ENCODE measurements at places on chromosomes 13 and 19.
A peak's percentile ranks its signal among the peaks of the same experiment; 100 is the strongest.

- DNase-seq = peak; percentile 92
Observed at GRCh38 chr19:43934985-43935708, at the start of gene ZNF45. Gene ZNF45, minus strand, starts transcription at chr19:43935282. Its CDS starts 13,097 bp downstream, at chr19:43922185.

GRCh38 chr19:34232566-34233481 lies 21.5 kb upstream of the GARRE1 start:
- DNase-seq = peak; percentile 52

DNA sequence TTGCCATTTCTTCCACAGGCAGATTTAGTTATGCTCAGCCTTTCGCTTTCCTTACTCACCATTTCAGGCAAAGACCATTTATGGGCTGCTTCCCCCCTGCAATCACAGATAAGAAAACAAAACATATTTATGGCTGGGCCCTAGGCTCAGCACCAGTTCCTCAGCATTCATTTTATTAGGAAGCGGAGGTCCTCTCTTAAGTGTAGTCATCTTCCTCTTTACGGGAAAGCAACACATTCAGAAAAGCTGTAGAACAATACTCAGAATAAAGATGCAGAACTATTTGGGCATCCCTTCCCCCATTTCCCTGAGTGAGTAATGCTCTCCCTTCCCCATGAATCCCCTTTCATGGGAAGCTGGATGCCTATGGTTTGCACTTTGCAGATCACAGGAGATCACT lies 27.9 kb downstream of the FLT1 start:
- DNase-seq = no peak

DNA sequence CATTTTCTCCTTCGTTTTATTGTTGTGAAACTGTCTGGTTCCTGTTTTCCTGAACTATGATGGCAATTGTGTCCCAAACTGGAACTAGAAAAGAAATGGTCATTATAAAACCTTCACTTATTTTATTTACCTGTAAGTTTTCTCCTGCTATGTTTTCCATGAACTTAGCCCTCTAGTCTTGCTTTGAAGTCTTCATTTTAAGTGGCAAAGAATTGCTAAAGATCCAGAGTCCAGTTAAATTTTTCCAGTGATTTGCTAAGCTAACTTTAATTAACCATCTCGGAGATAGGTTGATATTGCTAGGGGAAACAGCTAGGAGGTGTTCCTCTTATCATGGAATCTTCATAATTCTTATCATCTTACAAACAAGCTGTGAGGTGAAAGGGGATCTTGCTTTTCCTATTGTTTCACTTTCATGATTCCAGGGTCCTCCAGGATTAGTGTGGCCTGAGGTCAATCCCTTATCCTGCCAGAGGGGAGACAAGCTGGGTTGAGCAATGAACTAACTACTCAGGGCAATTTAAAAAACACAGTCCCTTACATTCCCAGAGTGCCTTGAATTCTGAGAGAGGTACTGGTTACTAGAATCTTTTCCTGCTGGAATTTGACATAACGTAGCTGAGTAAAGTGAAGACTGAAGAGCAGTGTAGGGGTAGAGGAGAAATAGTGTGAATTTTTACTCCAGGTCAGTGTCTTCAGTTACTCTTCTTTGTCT lies 112.5 kb downstream of the ESD start:
- DNase-seq = no peak

DNA sequence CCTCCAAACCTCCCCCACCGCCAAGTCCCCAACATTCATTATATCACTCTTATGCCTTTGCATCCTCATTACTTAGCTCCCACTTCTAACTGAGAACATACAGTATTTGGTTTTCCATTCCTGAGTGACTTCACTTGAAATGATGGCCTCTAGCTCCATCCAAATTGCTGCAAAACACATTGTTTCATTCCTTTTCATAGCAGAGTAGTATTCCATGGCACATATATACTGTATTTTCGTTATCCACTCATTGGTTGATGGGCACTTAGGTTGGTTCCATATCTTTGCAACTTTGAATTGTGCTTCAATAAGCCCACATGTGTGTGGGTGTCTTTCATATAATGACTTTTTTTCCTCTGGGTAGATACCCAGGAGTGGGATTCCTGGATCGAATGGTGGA lies 233.1 kb downstream of the ZNF536 start:
- no peak for DNase-seq

- no peak for DNase-seq
Observed at GRCh38 chr13:110683921-110684320, 22.0 kb downstream of the CARS2 start.

DNA sequence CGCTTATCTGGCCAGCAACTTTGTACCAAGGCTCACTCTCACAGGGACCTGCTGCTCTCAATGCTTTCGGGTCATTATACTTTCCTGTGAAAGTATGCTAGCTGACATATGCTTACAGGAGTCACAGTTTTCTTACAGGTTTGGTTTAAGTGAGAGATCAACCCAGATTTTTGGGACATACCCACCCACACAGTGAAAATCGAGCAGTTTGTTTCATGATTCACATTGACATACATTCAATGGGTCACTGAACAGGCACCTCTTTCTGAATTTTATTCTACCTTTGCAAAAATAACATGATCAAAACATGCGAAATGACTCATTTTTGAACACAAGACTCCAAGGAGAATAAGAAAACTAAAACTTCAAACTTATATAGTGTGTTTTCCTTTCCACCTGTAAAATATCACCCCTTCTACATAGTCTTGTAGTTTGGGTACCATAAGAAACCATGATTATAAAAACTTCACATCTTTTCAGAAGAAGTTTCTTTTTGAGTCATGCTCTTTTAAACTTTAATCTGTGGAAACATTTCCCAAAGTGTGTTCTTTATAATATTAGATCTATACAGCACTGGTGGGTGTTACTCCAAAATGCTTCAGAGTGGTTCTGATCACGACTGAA lies 44.3 kb upstream of the TEX29 start:
- no peak for DNase-seq

- DNase-seq = no peak
Observed at GRCh38 chr19:57583104-57583520, 833 bp upstream of the ZIK1 start.

- DNase-seq = no peak
Observed at GRCh38 chr13:39369161-39369890, 233.7 kb downstream of the LHFPL6 start.

- DNase-seq = no peak
Observed at GRCh38 chr19:4124638-4125037, 716 bp upstream of the MAP2K2 start.

DNA sequence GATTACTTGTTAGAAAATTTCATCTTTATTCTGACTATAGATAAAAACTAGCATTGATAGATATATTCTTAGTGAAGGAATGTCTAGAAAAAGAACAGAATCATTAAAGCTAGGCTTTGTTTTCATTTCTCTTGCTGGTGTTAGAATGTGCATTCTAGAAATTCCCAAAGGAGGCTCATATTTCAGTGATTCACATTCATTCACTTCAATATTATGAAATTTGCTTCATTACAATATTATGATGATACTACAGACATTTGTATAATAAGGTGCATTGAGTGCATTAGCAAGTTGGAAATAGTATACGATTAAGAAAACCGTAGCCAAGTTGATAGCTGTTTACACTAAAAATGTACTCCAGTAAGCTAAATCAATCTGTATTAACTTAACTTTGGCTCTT lies 70.7 kb upstream of the MYCBP2 start:
- DNase-seq = no peak

- no peak for DNase-seq
Observed at GRCh38 chr19:37953171-37953917, 46.3 kb downstream of the SIPA1L3 start.

- DNase-seq = no peak
Observed at GRCh38 chr13:46526740-46527139, 26.2 kb upstream of the LRCH1 start.

DNA sequence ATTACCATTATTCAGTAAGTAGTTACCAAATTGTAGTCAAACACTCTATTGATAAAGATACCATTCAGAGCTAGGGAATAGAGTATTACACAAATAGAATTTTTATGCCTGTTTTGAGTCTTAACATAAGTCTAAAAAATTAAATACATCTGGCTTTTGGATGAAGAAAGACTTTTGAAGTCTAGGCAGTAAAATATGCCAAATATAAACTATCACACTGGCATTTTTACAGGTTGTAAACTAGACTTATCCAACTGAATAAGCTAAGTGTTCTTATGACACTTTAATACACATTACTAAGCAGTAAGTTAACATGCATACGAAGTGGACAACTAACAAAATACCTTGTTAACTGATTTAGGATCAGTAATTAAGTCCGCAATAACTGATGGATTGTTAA lies 108.9 kb downstream of the MAB21L1 start:
- DNase-seq = no peak

GRCh38 chr13:21225841-21226581 lies 49.6 kb downstream of the MRPL57 start:
- no peak for DNase-seq

- DNase-seq = no peak
Observed at GRCh38 chr19:41064974-41065569, 23.2 kb upstream of the CYP2A13 start.

DNA sequence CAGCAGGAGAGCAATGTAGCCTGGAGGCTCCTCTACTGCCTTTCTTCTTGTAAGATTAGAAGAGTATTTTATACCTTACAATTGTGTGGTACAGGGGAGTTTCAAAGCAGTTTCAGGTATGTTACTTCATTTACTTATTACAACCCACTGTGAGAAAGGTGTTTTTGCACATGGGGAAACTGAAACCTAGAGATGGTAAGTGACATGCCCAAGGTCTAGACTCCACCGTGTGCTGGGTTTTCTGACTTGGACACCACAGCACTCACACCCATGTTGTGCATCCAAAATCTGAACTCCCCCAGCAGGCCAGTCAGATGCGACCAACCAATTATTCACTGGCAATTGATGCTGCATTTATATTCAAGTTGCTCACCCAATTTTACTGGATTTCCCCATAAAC lies 22.8 kb downstream of the ERICH6B start:
- no peak for DNase-seq

- no peak for DNase-seq
Observed at GRCh38 chr13:79448413-79448812, 32.5 kb upstream of the NDFIP2 start.

GRCh38 chr13:39910833-39911232 lies 255.4 kb downstream of the COG6 start:
- no peak for DNase-seq

GRCh38 chr19:49348305-49349189 lies 13.3 kb downstream of the CD37 start:
- no peak for DNase-seq

GRCh38 chr19:18846862-18847548 lies 15.2 kb downstream of the UPF1 start:
- peak; percentile 55 for DNase-seq

- DNase-seq = no peak
Observed at GRCh38 chr19:13959962-13960862, 7.9 kb downstream of the DCAF15 start.

DNA sequence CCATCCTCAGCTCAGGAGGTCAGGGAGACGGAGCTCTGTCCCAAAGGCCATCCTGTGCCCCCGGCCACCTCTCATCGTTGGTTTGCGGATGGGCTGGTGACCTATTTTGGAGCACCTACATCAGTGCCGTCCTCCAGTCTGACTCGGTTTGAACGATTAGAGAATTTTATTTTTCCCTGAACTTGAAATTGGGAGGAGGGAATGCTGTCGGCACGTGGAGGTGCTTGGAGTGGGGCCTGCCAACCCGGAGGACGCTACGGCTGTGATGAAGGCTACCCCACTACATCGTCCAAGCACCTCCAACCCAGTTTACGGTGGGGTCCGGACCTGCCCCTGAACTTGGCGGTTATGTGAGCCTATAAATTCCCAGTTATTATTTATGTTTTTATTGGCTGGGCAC lies 3.0 kb upstream of the ZNF554 start:
- DNase-seq = no peak

DNA sequence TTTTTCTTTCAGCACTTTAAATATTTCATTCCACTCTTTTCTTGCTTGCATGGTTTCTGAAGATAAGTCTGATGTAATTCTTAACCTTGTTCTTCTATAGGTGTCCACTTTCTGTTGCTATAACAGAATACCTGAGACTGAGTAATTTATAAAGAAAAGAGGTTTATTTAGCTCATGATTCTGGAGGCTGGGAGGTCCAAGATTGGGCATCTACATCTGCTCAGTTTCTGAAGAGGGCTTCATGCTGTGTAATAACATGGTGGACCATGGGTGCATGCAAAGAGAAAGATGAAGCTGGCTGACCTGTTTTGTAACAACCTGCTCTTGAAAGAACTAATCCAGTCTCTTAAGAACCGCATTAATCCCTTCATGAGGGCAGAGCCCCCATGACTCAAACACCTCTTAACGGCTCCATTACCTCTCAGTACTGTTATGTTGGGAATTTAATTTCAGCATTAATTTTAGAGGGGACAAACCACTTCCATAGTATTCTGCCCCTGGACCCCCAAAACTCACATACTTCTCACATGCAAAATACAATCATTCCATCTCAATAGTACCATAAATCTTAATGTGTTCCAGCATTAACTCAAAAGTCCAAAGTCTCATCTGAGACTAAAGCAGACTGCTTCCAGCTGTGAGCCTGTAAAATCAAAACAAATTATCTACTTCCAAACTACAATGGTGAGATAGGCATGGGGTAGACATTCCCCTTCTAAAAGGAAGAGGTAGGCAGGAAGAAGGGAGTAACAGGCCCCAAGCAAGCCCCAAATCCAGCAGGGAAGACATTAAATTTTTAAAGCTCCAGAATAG lies 9.6 kb upstream of the FGF9 start:
- no peak for DNase-seq

GRCh38 chr13:40334616-40335015 lies 331.8 kb downstream of the FOXO1 start:
- no peak for DNase-seq

- no peak for DNase-seq
Observed at GRCh38 chr19:32924200-32924599, 47.6 kb downstream of the CEP89 start.

DNA sequence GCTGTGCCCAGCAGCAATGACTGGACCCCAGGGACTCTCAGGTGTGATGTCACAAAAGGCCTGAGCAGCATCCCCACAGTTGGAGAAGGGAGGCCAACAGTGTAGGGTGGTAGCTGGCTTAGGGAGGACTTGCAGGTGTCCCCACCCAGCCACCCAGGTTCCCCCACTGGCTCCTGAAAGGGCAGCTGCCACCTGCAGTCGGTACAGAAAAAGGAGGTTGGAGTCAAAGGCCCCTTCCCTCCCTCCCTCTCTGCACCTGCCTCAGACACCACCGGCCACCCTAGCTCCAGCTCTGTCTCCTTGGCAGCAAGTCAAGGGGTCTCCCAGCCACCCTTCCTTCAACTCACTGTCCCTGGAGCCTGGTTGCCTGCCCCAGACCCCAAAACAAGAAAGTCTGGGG lies at the start of gene PCP2:
Gene PCP2 (minus strand): TSS at position 22 of the 400 bp plus-strand sequence. CDS start 262 bp downstream, outside the sequence.
- DNase-seq = no peak

DNA sequence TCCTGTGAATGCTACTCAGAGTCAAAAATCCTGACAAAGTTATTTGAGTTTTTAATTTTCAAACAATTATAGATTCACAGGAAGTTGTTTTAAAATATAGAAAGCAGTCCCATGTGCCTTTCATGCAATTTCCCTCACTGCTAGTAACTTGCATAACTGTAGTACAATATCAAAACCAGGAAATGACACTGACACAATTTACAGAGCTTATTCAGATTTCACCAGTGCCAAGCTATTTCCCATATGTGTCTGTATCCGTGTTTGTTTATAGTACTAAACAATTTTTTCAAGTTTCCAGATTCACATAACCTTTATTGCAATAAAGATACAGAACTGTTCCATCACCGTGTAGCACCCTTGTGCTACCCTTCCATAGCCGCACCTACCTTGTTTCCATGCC lies 934.6 kb downstream of the PCDH17 start:
- no peak for DNase-seq
